ENCODE measurements at places on chromosomes 4 and X.

DNA sequence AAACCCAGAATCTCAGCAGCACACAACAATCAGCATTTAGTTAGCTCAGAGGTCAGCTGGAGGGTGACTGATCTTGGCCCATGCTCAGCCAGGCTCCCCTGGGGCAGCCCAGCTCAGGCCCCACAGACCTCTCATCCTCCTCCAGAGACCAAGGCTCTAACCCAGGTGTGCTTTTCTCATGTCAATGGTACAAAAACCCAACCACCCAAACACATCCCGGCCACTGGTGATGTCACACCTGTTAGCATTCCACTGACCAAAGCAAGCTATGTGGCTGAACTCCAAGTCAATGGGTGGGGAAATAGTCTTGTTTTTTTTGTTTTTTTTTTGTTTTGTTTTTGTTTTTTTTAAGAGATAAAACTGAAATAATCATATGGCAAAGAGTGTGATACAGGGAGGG lies 77.5 kb downstream of the CYTL1 start:
- no peak for DNase-seq

DNA sequence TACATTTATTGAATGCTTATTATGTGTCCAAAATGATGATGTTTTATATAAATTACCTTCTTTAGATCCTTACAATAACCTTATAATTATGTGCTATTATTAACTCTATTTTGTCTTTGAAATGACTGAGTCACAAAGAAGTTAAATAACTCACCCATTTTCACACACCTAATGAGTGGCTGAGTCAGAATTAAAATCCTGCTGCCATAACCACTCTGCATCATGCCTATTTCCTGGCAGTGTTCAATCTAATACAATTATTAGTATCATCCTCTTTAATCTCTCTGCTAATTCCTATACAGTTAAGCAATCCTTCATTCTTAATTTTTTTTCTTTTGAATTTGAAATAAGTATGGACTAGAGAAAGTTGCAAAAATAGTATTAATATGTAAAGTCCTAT lies 342.9 kb downstream of the CFAP299 start:
- DNase-seq = no peak

DNA sequence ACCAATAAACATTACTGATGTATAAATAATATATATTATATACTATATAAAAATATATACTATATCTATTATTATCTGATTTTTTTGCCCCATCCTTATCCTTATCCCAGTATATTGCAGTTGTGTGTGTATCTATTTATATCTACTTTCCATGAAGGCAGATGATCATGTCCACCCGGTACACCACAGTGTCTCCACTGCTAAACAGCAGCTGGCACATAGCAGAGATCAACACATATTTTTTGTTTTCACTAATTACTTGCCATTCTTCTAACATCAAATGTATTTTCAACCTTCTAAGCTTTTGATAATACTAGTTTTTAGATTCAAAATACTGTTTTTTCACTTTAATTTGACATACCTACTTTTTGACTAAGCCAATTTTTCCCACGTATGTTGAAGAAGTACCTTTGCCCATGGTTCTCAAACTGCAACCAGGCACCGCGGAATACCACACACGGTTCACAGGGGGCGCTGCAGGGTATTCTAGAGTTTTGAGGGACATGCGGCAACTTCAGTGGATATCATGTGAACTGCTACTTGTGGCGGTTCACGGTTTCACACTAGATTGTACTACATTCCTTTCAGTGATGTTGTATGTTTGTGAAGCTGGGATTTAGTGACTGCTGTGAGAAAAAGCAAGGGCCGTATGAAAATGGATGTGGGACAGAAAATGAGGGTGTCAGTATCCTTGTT lies 182.5 kb upstream of the NPY2R start:
- no peak for DNase-seq

DNA sequence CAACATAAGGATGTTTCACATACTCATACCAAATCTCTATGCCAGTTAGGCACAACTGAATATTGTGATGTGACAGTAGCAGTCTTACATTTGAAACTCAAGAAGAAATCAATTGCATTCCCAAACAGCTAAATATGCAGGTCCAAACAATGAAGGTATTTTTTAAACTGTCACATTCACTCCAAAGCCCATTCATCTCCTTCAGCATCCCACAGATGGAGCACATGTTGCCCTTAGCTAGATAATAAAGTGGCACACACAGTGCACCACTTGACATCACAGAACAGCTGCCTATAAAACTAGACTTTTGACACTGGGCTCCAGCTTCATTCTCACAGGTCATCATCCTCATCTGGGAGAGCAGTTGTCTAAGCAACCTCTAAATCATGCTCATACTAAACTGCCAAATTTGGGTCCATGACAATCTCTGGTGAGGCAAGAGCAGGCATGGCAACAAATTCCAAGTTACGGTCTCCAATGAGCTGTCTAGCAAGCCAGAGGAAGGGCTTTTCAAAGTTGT lies 26.2 kb upstream of the ARHGEF6 start:
- DNase-seq = no peak

DNA sequence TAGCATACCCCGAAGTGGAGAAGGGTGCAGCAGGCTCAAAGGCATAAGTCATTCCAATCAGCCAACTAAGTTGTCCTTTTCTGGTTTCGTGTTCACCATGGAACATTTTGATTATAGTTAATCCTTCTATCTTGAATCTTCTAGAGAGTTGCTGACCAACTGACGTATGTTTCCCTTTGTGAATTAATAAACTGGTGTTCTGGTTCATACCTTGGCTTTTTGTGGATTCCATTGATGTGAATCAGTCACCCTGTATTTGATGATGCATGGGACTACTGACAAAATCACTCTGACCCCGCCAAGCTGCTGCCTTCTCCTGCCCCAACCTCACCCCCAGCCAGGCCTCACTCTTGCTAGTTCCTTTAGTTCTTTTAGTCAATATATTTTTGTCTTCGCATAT lies 32.7 kb downstream of the F9 start:
- no peak for DNase-seq

- DNase-seq = no peak
These were observed 19.8 kb downstream of the GAGE1 start for GRCh38 chrX:49618574-49618973.

GRCh38 chr4:135670548-135670947 lies 1469.0 kb upstream of the PABPC4L start:
- DNase-seq = no peak

- no peak for DNase-seq
These were observed 49.7 kb upstream of the KIAA1210 start for GRCh38 chrX:119177278-119177677.

DNA sequence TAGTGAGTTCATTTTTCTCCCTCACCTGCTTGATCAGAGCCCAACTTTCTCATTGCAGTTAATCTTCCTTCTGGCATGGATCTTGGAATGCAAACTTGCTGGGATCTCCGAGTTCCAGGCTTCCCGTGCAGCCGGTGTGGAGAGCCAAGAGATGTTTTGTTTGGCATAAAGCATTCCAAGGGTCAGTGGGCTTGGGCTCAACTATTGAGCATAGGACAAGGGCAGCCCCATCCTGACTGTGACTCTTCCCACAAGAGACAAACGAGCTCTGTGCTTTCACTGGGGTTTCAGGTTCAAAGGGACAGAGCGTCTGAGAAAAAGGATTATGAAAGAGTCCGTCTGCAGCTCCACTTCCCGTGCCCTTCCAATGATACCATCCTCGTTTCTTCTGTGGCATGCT lies 10.5 kb downstream of the TLR7 start:
- no peak for DNase-seq

GRCh38 chr4:27005905-27006590 lies 145.4 kb downstream of the STIM2 start:
- no peak for DNase-seq

- DNase-seq = no peak
These were observed 32.0 kb upstream of the CLDN24 start for GRCh38 chr4:183354219-183354618.

DNA sequence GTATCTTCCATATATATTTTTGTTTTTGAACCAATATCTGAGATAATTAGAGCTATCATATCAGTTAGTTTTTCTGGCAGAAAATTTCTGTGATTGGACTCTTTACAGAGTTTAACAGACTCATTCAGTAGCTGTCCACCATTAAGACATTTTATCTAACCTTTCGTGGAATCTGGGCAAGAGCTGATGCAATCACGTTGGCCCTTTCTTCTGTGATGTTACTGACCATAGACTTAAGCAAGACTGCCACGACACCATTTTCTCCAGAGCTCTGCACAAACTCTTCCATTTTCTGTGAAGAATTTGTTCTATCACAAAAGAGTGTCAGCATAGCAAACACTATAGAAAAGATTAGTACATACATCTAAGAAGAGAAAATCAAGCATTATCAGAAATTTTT lies 41.8 kb upstream of the UGT2B15 start:
- DNase-seq = no peak

GRCh38 chr4:38396845-38397547 lies 267.0 kb upstream of the KLF3 start:
- no peak for DNase-seq

- no peak for DNase-seq
These were observed at the start of gene DGKK for GRCh38 chrX:50470103-50471031. Gene DGKK (minus strand): TSS chrX:50470825. CDS start chrX:50470678, 147 bp downstream.

DNA sequence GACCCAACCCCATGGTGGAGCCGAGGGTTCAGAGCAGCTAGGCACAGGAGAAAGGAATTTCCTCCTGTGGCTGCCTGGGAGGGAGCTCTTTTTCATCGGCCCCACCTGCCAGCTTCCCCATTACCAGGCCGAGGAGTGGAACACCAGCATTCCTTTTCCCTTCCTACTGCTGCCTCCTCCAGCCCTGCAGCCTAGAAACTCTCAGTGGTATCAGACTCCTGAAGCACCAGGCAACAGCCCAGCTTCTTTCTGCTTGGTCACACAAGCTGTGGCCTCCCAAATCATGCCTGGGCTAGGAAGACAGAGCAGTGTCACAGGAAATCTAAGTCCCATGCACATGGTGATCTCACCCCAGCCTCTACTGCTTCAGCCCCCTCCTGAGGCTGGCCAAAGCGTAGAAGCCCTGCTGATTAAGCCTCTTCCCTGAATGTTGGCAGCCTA lies 30.1 kb downstream of the RTL5 start:
- no peak for DNase-seq

GRCh38 chr4:53376900-53377299 lies 541 bp upstream of the FIP1L1 start:
- DNase-seq = no peak

GRCh38 chr4:187366530-187366929 lies 629.0 kb upstream of the ZFP42 start:
- no peak for DNase-seq

DNA sequence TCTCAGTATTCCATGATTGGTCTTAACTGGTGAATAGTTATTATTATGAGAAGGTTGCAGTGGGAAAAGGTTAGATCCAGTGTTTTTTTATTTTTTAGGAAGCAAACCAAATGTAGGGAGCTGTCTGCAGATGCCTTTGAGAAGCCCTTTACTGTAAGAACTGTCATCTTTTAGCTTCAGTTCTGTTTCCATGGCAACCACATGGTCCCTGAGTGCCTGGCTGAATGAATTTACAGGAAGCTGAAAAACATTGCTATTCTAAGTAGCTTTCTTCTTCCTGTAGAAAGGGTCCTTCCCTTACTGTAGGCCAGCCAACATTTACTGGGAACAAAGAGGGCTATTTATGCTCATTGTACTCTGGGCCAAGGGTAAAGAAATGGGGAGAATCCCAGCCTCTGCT lies 103.3 kb downstream of the DCLK2 start:
- no peak for DNase-seq

DNA sequence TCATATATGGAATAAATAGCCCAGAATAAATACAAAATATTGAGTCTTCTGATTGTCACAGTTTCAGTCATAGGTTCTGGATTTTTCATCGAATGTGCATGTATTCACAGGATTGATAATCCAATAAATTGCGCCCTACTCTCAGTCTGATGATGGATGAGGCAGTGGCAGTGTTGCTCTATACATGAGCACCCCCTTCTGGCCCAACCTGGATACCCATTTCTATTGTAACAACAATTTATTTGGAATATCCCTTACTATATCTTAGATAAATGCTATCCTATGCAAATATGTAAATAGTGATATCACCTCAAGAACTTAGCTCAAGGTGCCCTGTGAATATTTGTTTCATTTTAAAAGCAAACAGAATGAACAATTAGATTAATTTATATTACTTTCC lies 733.7 kb upstream of the PABPC4L start:
- DNase-seq = no peak

DNA sequence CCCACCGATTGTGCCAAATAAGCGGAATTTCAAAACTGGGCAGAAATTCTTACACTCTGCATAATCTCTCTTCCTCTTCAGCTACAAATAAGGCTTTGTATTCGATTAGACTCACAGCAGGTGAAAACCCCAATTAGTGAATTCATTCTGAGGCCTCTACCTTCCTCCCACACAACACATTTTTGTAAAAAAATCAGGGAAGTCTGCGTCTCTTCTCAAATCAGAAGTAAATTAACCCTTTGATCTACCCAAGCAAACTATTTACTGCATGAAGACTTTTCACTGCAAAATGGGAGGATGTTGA lies 200.6 kb upstream of the FTHL17 start:
- no peak for DNase-seq

DNA sequence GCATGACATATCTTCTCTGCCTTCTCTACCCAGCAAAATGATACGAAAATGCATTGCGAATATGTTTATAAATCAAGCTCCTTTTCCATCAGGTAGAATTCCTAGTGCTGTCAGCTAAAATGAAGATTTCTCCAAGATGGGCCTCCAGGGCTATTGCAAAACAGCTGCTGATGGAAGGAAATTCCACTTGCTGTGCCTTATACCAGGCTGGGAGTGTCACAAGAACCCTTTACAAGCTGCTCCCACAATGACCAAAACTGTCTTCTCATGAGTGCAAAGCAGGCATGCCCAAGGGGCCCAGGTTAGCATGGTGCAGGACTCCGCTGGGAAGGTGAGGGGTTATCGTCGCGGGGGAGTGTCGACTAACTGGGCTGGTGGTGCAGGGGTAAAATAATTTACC lies 8.7 kb downstream of the HNRNPH2 start:
- no peak for DNase-seq

- DNase-seq = no peak
These were observed 48.1 kb downstream of the NPY5R start for GRCh38 chr4:163391756-163392155.

- no peak for DNase-seq
These were observed 103.4 kb downstream of the SLC7A11 start for GRCh38 chr4:138138774-138139173.

DNA sequence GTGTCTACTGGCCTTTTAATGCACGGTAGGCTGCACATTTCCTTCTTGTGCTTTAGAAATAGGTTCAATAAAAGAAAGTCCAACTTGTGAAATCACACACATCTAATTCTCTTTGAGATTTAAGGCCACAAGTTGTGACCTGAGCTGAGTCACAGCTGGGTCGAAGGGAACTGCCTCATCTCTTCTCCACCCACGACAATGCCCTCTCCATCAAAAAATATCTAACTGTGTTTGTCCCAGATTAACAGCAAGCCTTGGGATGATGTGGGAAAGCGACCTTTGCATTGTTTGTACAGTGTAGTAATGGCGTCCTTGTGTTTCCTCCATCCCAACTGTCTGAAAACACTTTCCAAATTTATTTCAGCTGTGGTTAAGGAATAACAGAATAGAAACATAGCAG lies 168.9 kb downstream of the AMELX start:
- DNase-seq = no peak

- DNase-seq = no peak
These were observed 659.6 kb upstream of the INTU start for GRCh38 chr4:126973201-126973600.

GRCh38 chr4:72875545-72875944 lies 194.0 kb downstream of the COX18 start:
- DNase-seq = no peak

Measured in stimulated activated CD8-positive, alpha-beta memory T cell treated with anti-CD3 and anti-CD28 coated beads, Interleukin-7, amount 100 ng/mL, for 24 hours (primary cell).